ENCODE measurements at places on chromosomes 4 and X. TPM values are rescaled to one million over a fixed set of nuclear protein-coding genes. Genes with fewer than 3 reads are reported as not detected.

GRCh38 chr4:61202638-61203435, 2.7 kb downstream of the ADGRL3 start:
- no peak overlapping the region for H3K27ac ChIP-seq
- no peaks in the 10 kb centered on the region for H3K27me3 ChIP-seq
- H3K4me1 ChIP-seq: no peaks in the 10 kb centered on the region
- no peaks in the 10 kb centered on the region for H3K36me3 ChIP-seq
- H3K4me3 ChIP-seq: no peak overlapping the region

DNA sequence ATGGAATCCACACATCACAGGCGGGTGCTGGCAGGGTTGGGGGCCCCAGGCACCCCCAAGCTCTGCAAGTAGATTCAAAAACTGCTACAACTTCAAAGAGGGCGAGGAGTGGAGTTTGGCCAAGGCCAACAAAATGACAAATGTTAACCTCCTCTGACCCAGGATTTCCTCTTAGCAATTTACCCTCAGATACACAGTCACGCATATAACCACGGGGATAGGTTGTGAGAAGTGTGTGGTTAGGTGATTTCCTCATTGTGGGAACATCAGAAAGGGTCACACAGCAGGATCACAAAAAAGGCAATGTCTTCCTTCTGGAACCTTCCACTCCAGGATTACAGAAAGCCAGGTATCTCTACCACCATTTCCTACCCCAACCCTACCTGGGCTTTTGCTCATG, 62.4 kb downstream of the C4orf50 start:
- no peak overlapping the region for H3K4me3 ChIP-seq
- no peak overlapping the region for H3K27ac ChIP-seq
- no peaks in the 10 kb centered on the region for H3K36me3 ChIP-seq
- no peak for DNase-seq
- no peaks in the 10 kb centered on the region for H3K4me1 ChIP-seq

GRCh38 chr4:178329226-178329872, 887.1 kb upstream of the AGA start:
- no peak overlapping the region for H3K27ac ChIP-seq
- H3K4me1 ChIP-seq: no peaks in the 10 kb centered on the region
- H3K4me3 ChIP-seq: no peak overlapping the region
- DNase-seq: no peak
- no peaks in the 10 kb centered on the region for H3K36me3 ChIP-seq

DNA sequence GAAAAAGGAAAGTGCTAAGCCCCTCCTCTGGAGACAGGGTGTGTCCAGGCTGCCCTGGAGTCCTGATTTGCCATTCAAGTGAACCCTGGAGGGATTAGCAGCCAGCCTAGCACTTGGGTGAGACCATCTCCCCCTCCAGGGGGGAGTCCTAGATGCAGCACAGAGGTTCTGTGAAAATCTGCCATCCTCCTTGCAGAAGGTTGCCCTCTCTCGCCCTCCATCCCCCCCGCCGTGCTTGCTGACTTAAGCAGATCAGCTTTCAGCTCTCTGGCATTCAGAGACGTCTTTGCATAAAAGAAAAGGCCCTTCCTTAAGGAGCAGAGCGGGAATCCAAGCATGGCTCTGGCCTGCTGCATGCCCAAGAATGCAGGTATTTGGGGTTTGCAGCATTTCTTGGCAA, 102.1 kb upstream of the SCML1 start:
- H3K4me3 ChIP-seq: no peak overlapping the region
- no peaks in the 10 kb centered on the region for H3K4me1 ChIP-seq
- H3K27ac ChIP-seq: no peak overlapping the region
- no peak for DNase-seq

DNA sequence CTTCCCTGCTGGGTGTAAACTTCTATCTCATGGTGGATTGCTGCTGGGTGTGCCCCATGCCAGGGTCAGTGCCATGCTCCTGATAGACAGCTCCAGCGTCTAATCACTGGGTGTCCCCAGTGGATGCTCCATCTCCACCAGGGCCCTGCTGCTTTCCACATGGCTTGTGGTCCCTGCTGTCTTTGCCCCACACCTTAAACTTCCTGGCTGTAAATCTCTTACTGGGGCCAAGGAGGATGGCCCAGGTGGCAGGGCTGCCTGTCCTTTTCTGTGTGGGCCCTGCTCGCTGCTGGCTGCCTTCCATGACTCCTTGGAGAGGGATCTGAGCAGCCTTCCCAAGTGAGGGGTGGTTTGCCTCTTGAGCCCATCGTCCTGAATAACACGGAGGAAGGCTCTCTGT, 51.8 kb downstream of the RGS12 start:
- peaks cover 13% of the 10 kb centered on the region for H3K4me1 ChIP-seq
- DNase-seq: no peak
- H3K36me3 ChIP-seq: no peaks in the 10 kb centered on the region
- H3K27me3 ChIP-seq: no peaks in the 10 kb centered on the region

GRCh38 chr4:130636486-130636885, 1540.5 kb downstream of the C4orf33 start:
- H3K4me1 ChIP-seq: no peaks in the 10 kb centered on the region
- DNase-seq: no peak
- no peak overlapping the region for H3K27ac ChIP-seq
- no peaks in the 10 kb centered on the region for H3K27me3 ChIP-seq

GRCh38 chr4:71243091-71243833, 95.6 kb upstream of the SLC4A4 start:
- no peaks in the 10 kb centered on the region for H3K27me3 ChIP-seq
- no peak overlapping the region for H3K4me3 ChIP-seq

DNA sequence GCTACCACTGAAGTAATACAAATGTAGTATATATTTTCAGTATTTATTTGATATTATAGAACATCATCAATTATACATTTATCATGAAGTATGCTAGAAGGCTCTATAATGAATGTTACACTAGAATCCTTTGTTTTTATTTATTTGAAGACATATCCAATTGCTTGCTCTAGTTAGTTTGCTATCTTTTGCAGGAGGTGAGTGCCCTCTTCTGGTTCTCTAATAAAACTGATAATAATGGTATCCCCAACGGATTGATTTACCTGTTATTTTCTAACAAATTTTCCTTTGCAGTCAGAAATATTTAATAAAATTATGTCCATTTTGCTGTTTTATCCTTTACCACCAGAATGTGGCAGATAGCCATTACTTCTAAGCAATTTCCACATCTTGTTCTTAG, 274.3 kb upstream of the TACR3 start:
- no peaks in the 10 kb centered on the region for H3K36me3 ChIP-seq
- no peak overlapping the region for H3K4me3 ChIP-seq
- no peaks in the 10 kb centered on the region for H3K4me1 ChIP-seq
- no peak overlapping the region for H3K27ac ChIP-seq
- DNase-seq: no peak

DNA sequence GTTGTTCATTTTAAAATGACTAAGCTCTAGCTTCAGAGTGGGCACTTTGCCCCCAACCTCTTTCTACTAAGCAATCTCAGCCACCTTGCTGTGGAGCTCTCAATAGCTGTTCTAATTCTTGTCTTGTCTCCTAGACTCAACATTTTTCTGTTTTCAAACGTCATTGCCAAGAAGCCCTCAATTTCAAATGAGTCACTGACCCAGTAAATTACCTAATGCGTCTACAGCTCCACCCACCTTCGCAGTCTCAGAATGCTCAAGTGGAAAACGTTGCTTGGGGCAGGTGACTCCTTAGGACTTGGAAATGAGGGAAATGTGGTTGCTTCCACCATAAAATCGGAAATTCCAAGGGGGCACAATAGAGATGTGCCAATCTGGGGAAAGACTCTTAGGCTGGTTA, 59.0 kb downstream of the ING2 start:
- no peak overlapping the region for H3K4me3 ChIP-seq
- H3K36me3 ChIP-seq: no peaks in the 10 kb centered on the region
- H3K4me1 ChIP-seq: no peaks in the 10 kb centered on the region
- no peak overlapping the region for H3K27ac ChIP-seq
- no peak for DNase-seq
- no peaks in the 10 kb centered on the region for H3K27me3 ChIP-seq

DNA sequence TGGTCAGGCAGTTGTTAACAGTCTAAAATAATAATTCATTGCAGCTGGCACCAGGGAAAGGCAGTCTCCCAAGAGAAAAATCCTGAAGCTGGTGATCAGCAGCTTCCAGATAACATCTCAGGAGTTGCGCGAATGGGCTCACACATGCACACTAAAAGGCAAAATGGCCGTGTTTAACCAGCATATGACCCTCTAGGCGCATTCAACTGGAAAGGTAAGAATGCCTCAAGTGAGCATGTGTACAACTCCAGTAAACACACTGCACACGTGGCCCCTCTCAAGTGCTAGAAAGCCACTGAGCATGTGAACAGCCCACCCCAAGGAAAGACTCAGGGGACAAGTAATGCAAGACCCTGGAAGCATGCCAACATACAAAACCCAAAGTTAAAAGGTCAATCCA, 33.1 kb downstream of the STPG2 start:
- no peaks in the 10 kb centered on the region for H3K4me1 ChIP-seq
- no peaks in the 10 kb centered on the region for H3K36me3 ChIP-seq
- DNase-seq: no peak
- no peak overlapping the region for H3K4me3 ChIP-seq
- H3K27ac ChIP-seq: no peak overlapping the region
- H3K27me3 ChIP-seq: no peaks in the 10 kb centered on the region

- no peaks in the 10 kb centered on the region for H3K4me1 ChIP-seq
- no peak for DNase-seq
- no peak overlapping the region for H3K4me3 ChIP-seq
- H3K36me3 ChIP-seq: no peaks in the 10 kb centered on the region
These were observed 107.9 kb downstream of the PALLD start for GRCh38 chr4:168604496-168605373.

DNA sequence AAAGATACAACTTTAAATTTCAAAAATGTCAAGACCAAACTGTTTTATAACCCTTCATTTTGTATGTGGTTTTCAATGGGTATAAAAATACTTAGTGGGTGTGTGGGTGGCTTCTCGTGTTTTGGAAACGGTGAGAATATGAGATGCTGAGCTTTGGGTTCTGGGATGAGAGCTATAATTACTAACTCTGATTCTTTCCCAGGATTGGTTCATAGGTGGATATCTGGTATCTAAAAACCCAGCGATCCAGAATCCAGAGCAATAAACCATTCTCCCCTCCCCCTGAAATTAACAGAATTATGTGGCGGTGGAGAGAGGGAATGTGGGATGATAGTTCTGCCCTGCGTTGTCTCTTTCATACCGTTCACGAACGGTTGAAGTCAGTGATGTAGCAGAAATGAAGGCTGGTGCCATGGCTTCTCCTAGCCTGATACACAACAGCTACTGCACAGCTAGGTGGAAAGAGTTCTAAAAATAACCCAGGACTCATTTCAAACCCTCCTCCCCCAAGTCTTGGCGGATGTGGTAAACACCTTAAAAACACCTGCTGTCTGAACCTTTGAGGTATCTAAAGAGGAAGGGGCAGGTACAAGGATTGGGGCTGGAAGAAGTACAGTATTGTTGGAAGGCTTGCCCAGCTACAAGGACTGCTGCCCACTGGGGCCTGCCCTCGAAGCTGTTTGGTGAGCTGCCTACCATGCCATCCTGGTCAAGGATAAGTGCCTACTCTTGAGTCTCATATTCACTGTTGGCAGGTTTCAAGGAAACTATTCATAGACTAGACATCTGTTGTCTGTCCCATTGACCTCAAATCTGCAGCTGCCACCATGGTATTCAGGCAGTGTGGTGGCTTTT, 44.5 kb downstream of the SEPTIN11 start:
- peaks cover 60% of the 10 kb centered on the region for H3K4me1 ChIP-seq
- H3K27ac ChIP-seq: no peak overlapping the region
- no peaks in the 10 kb centered on the region for H3K27me3 ChIP-seq

DNA sequence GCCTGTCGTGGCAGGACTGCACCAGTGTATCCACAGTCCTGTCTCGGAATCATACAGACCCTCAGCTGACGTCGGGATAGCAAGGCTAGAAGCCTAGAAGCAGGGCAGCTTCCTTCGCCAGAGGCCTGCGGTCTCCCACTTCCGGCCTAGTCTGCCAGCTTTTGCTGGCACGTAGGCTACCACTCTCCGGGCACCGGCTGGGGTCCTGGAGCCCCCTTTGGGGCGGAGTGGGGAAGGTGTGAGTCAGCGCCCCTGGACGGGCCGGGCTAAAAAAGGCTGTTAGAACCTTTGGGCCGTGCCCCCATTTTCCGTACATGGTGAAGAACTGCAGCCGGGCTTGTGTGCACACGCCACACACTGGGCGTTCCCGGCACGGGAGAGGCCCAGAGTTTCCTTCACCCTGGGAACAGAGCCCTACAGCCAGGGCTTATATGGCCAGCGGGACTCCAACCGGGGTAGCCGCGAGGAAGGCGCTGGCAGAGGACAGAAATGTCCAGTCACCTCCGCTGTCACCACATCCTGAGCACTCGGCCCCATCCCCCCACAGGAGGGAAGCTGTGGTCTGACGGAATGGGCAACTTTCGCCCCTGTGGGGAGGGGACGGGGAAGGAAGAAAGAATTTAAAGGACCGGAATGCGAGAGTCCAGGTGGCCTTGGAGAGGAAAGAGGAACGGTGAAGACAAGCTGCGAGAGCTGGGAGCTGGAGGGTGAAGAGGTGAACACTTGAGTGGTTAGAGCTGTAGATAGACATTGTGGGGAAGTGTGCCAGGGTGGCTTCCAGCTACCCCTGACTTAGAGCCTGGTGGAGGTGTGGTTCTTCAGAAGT, 4.6 kb downstream of the MAGIX start:
- peak; percentile 77 for DNase-seq
- no peaks in the 10 kb centered on the region for H3K27me3 ChIP-seq
- no peaks in the 10 kb centered on the region for H3K36me3 ChIP-seq

- H3K27ac ChIP-seq: no peak overlapping the region
- DNase-seq: no peak
- H3K27me3 ChIP-seq: no peaks in the 10 kb centered on the region
- no peaks in the 10 kb centered on the region for H3K4me1 ChIP-seq
These were observed 707.8 kb upstream of the AMOT start for GRCh38 chrX:113548308-113549015.

DNA sequence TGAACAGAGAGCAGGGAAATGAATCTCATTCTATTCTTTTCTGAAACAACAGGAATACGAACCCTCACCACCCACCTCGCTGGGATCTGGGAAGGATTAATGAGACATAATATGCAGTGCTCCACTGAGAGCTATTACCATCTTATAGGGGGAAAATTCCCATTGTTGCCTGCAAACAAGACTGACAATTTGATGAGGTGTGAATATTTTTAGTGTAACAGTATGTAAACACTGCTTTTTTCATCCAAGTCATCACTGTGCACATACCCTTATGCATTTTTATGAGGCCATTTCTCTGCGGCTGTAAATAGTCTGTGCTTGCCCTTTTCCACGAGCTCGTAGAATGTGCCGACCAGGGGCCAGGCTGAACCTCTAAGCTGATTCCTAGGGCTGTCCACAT, 285.6 kb upstream of the CPEB2 start:
- H3K27me3 ChIP-seq: no peaks in the 10 kb centered on the region
- DNase-seq: no peak
- H3K4me1 ChIP-seq: no peaks in the 10 kb centered on the region
- H3K36me3 ChIP-seq: no peaks in the 10 kb centered on the region
- no peak overlapping the region for H3K4me3 ChIP-seq
- H3K27ac ChIP-seq: no peak overlapping the region

The DCAF16 gene
- total RNA-seq: 30.5 TPM

The PPID gene
- total RNA-seq: 58.9 TPM

The VEGFC gene
- total RNA-seq: not detected

The CTAG1A gene
- not detected for total RNA-seq

The SYNPO2 gene
- 0.16 TPM for total RNA-seq

The NAP1L3 gene
- 2.0 TPM for total RNA-seq

The RBM47 gene
- total RNA-seq: 1.4 TPM

The CCSER1 gene
- total RNA-seq: 0.20 TPM

The CSAG3 gene
- total RNA-seq: not detected

Data from CD8-positive, alpha-beta memory T cell (primary cell).